ENCODE measurements at places on chromosomes 11 and 22.

DNA sequence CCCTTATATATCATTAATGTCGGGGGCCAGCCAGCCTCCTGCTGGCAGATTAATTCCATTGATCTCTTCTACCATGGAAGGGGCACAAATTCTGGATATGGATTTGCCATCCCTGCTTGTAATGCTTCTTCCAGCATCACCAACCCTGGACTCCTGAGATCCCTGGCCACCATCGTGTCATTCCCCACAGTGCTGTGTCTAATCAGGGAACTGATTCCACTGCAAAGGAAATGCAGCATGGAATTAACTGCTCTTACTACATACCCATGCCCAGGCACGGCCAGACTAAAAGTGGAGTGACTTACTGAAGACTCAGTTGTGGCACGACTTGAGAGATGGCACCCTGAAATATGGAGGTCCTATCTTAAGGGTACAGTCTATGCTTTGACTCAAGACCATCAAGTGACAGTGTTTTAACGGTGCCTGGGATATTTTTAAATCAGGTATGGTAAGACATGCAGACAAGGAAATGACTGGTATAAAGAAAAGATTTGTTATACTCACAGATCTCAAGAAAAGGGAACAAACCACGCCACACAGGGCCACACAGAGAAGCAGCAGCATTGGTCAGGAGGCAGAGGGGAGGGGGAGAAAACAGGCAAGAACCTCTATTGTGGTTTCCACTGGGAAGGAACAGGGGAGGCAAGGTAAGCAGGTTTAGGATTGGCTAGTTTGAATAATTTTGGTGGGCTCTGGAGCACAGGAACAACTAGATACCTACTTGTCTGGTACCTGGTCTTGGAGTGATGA is 65.1 kb downstream of the IGLL5 start:
- no peak for DNase-seq

- DNase-seq: peak; percentile 6
Measured at GRCh38 chr11:134658481-134659225, 246.6 kb upstream of the B3GAT1 start.

DNA sequence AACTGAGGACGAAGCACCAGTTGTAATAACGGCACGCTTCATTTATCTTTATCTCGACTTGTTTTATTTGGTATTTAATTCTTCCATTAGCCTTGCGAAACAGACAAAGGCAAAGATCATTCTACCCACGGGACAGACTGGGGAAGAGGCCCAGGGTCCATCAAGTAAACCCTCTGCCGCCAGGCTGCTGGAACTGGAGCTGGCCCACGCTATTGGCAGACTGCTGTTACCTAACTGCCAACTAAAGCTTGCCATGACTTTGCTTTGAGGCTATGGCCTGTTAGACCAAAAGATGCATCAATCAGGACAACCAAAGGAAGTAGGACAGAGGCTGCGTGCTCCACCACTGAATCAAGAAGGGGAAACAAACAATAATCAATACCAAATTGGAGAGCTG is 780 bp upstream of the TMEM218 start:
- no peak for DNase-seq

- DNase-seq: no peak
Measured at GRCh38 chr11:122668562-122669090, 13.1 kb downstream of the UBASH3B start.

GRCh38 chr22:21712751-21713427 is 22.7 kb downstream of the YPEL1 start:
- DNase-seq: peak; percentile 66

- DNase-seq: no peak
Measured at GRCh38 chr11:32087597-32087996, 3.3 kb upstream of the RCN1 start.

GRCh38 chr11:123061403-123062157 is at the start of gene HSPA8:
TSS of gene HSPA8 (minus strand) at chr11:123062136. CDS start at chr11:123061324, 812 bp downstream.
- DNase-seq: peak; percentile 79

GRCh38 chr22:40520562-40520961 is 116.0 kb downstream of the MRTFA start:
- no peak for DNase-seq

- no peak for DNase-seq
Measured at GRCh38 chr22:31838917-31839316, 85.1 kb downstream of the DEPDC5 start.

DNA sequence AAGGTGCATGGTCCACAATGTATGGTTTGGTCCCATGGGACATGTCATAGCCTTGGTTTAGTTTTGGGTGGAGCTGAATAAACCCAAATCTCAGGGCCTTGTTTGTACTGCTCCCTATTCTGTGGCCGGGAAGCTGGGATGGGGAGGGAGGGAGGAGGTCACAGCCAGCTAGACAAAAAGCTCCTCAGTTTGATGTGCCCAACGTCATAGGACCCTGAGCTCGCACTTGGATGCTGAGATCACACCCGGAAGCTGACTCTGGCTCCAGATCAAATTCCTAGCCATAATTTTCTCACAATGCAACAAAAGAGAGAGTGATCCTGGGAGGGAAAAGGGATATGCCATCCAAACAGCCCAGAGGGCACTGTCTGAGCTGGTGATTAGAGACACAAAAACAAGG is 1.5 kb downstream of the HSPB2 start:
- DNase-seq: no peak

DNA sequence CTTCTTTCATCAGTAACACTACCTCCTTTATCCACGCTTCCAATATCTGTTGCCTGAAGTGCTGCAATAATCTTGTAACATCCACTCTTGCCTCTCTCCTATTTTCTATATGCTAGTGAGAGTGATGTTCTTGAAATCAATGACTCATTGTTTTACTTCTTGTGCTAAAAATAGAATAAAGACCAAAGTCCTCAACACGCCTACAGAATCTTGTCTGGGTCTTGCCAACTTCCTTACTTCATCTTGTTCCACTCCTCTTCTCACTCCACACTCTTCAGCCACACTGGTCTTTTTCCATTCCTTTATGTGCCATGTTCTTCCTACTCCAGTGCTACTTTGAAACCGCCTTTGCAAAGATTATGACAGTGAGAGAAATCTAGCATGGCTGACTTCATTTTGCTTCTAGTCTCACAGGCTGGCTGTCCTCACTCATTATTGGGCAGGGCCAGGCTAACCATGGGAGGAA is 136.4 kb downstream of the CCDC81 start:
- DNase-seq: no peak

- peak; percentile 69 for DNase-seq
Measured at GRCh38 chr11:6650980-6651379, 4.6 kb downstream of the DCHS1 start.

GRCh38 chr11:47248304-47248663 is 330 bp downstream of the ACP2 start:
- DNase-seq: no peak

GRCh38 chr11:10385696-10386095 is 69.4 kb upstream of the AMPD3 start:
- DNase-seq: no peak

DNA sequence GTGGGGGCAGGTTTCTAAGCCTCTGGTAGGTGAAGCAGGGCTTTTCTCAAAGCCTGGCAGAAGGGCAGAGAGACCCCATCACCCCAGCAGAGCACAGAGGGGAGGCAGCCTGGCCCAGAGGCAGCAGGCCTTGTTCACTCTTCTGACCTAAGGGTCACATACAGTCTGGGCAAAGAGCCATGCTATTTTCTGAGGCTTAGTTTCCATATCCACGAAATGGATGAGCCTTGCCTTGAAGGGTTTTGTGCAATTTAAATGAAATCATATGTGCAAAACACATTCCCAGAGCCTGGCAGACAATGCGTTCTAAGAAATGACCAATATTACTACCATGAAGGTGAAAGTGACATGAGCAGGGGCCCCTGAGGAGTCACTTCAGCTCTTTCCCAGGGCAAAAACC is 44.5 kb downstream of the HIRA start:
- no peak for DNase-seq

GRCh38 chr11:64723907-64724862 is 1.2 kb upstream of the NRXN2 start:
- no peak for DNase-seq

DNA sequence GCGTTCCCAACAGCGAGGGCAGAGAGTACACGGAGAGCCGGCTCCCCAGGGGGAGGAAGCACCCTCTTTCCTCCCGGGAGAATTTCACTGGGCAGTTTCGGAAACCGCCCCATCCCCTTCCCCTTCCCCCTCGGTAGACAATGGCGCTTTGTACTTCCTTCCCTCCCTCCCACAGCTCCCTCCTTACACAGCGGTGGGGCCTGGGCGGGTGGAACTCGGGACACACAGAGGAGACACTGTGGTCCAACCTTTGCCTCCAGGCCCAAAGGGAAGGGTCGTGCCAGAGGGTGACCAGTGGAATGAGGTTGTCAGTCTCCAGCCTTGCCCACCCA is 4.3 kb downstream of the SMTN start:
- DNase-seq: no peak

DNA sequence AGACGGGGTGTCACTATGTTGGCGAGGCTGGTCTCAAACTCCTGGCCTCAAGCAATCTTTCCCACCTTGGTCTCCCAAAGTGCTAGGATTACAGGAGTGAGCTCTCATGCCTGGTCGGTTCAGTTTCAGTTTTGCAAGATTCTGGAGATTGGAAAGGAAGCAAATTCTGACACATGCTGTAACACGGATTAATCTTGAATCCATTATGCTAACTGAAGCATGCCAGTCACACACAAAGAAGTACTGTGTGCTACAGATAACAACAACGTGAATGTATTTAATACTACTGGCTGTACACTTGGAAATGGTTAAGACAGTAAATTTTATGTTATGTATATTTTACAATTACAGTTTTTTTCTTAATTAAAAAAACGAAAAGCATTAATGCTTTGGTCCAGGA is 107.6 kb downstream of the MED15 start:
- no peak for DNase-seq

- no peak for DNase-seq
Measured at GRCh38 chr11:116925050-116925449, 87.6 kb upstream of the APOA1 start.

GRCh38 chr11:68468217-68468828 is 7.8 kb downstream of the PPP6R3 start:
- DNase-seq: no peak

All from stimulated activated CD8-positive, alpha-beta memory T cell treated with anti-CD3 and anti-CD28 coated beads, Interleukin-4, amount 100 ng/mL, for 48 hours (primary cell).